Activated CD4-positive, alpha-beta T cell treated with anti-CD3 and anti-CD28 coated beads for 1 hour (primary cell): ENCODE measurements at places on chromosomes 16 and 17.

GRCh38 chr17:82603981-82604448 lies 44.2 kb downstream of the WDR45B start:
- DNase-seq, result no peak

- no peak for DNase-seq
These were observed 2.6 kb downstream of the PSMD11 start for GRCh38 chr17:32446949-32447348.

- peak; percentile 95 for DNase-seq
These were observed at the start of gene KIAA0513 for GRCh38 chr16:85027349-85027957. Gene KIAA0513, plus strand, starts transcription at chr16:85027795. Its CDS starts 39,277 bp downstream, at chr16:85067072.

GRCh38 chr17:7204336-7204735 lies 15.3 kb downstream of the DLG4 start:
- no peak for DNase-seq

DNA sequence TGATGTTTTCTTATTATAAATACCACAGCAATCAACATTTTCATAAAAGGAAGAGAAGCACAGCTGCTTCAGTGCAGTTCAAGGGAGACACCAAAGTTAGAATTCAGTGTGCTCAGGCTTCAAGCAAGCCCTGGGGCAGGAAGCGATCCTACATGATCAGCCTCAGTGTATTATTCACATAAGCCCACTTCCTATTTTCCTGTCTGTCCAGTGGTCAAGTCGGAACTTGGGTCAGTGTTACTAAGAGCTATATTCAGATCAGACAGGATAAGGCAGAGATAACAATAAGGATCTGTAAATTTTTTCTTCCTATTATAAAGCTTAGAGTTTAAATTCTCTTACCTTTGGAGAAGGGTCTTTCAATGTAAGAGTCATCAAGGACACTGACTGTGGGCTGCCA lies 12.9 kb downstream of the HEATR6 start:
- no peak for DNase-seq
